Amniotic epithelial cell (primary cell): ENCODE measurements at places on chromosomes 4 and X.

GRCh38 chrX:31245714-31246113 is 173.9 kb upstream of the FTHL17 start:
- no peak for DNase-seq

DNA sequence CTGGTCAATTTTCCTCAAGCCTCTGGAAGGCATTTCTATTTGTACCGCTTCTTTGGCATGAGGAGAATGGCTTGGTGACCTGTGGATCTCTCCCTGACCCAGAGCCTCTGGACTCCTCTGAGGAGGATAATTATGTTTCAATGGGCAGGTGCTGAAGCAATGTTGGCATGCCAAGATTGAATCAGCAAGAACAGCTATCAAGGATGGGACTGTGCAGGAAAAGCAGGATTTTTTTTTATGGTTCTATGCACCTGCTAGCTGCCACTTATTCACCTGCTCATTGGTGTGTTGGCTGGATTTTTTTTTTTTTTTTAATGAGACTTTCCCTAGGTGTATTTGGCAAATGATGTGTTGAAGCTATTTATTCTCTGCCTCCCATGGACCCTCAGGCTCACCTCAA is 821.2 kb downstream of the RPA4 start:
- no peak for DNase-seq

GRCh38 chrX:115367951-115368350 is 78.4 kb downstream of the LUZP4 start:
- DNase-seq, result peak; percentile 41

DNA sequence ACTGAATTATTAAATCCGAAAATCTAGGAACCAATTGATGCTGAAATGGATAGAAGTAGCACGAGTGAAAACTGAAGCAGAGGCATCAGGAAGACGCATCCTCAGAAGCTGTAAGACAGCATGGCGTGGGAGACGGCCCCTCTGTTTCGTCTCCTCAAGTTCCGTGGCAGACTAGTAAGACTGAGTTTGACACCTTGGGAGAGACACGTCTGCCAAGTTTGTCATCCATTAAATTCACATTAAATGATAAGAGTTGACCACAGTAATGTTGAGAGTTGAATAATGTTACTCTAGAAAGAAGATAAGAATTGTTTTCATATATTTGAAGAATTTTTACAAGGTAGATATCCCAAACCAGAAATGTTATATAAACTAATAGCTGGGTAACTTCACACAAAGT is 736.1 kb upstream of the FRG1 start:
- DNase-seq, result peak; percentile 1

DNA sequence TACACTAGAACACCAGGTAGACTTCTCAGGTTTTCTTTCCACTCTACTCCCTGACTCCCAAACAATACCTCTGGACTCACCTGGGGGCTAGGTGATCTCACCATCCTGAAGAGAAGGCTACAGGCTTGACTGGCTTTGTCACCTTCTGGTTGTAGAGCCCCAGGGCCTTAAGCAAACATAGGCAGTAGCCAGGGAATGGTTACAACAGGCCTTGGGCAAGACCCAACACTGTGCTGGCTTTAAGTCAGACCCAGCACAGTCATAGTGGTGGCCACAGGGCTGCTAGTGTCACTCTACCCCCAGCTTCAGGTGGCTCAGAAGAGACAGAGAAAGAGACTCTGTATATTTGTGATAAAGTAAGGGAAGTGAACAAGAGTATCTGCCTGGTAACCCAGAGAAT is 118.1 kb upstream of the EMCN start:
- DNase-seq, result no peak

- peak; percentile 66 for DNase-seq
Measured at GRCh38 chr4:67988991-67989390, 25.7 kb upstream of the TMPRSS11A start.

GRCh38 chrX:140762061-140762460 is 52.5 kb downstream of the LINC00632 start:
- DNase-seq, result peak; percentile 66

DNA sequence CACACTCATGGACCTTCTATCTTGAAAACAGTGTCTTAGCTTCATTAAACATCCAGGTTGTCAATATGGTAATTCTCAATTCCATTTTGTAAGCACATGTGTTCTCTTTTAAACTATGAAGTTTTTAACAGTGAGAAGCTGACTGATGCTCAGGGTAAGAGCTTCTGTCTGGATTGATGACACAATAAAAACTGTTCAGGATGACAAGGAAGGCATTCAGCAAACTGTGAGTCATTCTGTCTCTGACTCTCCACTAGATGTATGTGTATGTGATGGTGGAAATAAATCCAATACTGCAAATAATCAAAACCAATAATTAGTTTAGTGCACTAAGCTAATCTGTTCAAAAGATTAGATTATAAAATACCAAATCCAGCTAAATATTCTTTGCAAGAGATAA is 115.3 kb upstream of the ARX start:
- no peak for DNase-seq

GRCh38 chr4:38724475-38724808 is 58.3 kb downstream of the TLR10 start:
- no peak for DNase-seq

- DNase-seq, result peak; percentile 15
Measured at GRCh38 chrX:22126327-22126726, 94.2 kb downstream of the PHEX start.

DNA sequence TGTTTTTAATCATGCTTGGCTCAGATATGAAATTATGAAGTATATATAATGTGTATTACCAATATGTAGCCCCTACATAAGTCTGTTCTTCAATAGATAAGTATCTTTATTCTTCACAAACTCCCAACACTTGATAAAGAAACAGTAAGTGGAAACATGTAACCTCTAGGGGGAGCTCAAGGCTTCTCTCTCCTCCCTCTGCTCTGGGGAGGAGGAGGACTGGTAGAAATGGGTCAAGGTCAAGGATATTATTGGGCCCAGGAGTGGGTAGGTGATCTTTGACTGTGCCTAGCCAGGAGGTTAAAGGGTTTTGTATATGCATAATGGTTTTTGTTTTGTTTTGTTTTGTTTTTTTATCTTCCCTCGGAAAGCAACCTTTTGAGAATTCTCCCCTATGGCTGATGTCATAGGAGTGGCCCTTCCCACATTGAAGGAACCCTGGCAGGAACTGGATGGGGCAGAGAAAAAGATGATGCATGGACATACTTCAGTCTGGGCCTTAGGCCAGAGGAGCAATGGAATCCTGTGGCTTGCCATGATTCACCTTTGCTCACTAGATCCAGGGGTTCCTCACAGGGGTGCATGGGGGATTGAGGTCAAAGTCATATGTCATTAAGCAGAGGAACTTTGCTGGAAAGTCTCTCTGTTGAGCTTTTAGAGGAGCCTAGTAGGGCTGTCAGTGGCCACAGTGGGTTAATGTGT is 460.3 kb downstream of the MID1IP1 start:
- peak; percentile 52 for DNase-seq

GRCh38 chrX:27600686-27601085 is 10.5 kb downstream of the DCAF8L2 start:
- peak; percentile 56 for DNase-seq

DNA sequence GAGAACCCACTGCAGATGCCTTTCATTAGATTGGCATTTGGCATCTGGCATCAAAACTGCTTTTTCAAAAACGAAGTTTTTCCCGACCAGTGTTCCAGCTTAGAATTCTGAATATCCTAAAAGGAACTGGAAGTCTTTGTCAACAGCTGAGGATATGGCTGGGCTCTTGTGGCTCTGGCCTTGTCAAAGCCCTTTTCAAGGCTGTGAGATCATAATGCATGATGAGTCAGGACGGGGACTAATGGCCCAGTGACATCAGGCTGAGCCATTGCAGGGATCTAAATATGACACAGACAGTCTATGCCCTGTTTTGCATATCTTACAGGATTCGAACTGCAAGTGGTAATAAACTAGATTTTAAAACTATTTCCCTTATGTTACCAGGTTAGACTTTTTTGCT is 306.4 kb downstream of the PTTG2 start:
- DNase-seq, result no peak
